GM23338 (cell line): ENCODE measurements at places on chromosomes 12 and 14. TPM values are rescaled to one million over a fixed set of nuclear protein-coding genes. Genes with fewer than 3 reads are reported as not detected.

Gene GPATCH2L
- total RNA-seq, result 71.0 and 94.4 TPM in 2 replicates

Gene LMNTD1
- not detected in 2 replicates for total RNA-seq

GRCh38 chr12:95126076-95126475 is 52.7 kb upstream of the NR2C1 start:
- no peak overlapping the region for H3K4me3 ChIP-seq
- H3K4me1 ChIP-seq, result no peaks in the 10 kb centered on the region
- DNase-seq, result no peak
- H3K27ac ChIP-seq, result no peak overlapping the region
- no peaks in the 10 kb centered on the region for H3K27me3 ChIP-seq

DNA sequence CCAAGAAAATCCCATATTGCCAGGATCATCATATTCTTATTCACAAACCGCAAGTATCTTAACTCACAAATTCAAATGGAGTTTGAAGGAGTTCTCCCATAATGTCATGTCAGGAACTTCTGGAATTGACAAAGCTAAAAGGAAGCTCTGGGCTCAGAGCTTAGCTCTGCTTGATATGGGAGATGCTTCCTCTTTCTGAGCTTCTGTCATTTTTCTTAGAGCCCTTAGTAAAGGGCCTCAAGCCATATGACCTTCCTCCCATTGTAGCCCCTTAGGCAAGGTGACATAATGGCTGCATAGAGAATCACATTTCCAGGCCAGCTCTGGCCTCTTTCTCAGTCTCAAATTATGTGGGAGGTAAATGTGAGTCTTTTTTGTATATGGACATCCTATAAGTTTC is 40.9 kb downstream of the SLC4A8 start:
- H3K27me3 ChIP-seq, result no peaks in the 10 kb centered on the region
- peaks cover 8% of the 10 kb centered on the region; the same call in 1 of the 2 replicates for H3K36me3 ChIP-seq
- H3K4me3 ChIP-seq, result no peak overlapping the region
- no peak for DNase-seq
- no peak overlapping the region for H3K27ac ChIP-seq

DNA sequence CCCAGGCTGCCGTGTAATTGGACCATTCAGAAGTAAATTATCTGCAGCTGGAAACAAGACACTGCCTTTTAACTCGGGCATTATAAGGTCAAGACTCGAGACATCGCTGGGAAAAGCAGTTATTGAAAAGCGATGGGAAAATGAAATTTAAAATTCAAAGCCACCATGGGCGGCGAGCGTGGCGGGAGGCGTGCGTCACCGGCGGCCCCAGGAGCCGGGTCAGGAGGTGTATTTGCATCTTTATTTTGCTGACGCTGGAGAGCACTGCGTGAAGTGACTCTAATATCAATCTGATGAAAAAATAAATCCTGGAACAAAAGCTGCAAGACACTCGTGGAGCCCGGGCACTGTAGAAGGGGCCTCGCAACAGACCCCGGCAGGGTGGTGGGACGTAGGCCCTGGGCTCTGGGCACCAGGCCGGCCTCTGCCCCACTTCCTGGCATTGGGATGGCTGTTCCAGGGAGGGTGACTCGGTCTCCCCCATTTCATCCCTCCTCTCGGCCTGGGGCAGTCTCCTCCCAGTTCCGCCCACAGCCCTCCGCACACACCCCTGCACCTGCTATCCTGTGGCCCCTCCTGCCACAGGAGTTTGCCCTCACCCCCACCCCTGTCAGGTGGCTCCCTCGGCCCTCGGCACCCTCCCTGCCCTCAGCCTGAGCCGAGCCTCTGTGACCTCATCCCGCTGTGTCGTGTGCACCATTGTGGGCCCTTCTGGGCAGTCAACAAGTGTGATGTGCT is 196.2 kb downstream of the KIF26A start:
- H3K27ac ChIP-seq, result no peak overlapping the region
- DNase-seq, result no peak
- no peaks in the 10 kb centered on the region for H3K4me1 ChIP-seq
- no peaks in the 10 kb centered on the region; the same call in 1 of the 2 replicates for H3K36me3 ChIP-seq
- no peaks in the 10 kb centered on the region for H3K27me3 ChIP-seq
